Activated CD4-positive, alpha-beta T cell treated with anti-CD3 and anti-CD28 coated beads, Interleukin-2, amount 50 U/mL, for 24 hours (primary cell): ENCODE measurements at places on chromosomes 7 and 10.

DNA sequence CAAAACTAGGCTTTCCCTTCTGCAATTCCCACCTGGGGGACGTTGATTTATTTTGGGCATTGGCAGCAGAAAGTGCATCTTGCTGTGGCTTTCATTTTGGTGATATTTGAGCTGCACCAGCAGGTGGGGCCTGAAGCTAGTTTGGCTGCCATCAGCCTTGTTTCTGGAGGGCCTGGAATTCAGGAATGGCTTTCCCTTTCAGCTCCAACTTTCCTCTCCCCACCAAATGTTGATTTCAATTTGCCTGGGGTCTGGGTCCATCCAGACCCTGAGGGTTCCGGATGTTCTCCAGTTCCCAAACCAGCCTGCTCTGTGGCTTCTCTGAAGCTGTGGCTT lies 640.4 kb downstream of the TYW1 start:
- no peak for DNase-seq

GRCh38 chr10:28082316-28082715 lies 83.4 kb upstream of the ODAD2 start:
- no peak for DNase-seq

- no peak for DNase-seq
Measured at GRCh38 chr10:129951101-129951969, 12.7 kb downstream of the EBF3 start.

DNA sequence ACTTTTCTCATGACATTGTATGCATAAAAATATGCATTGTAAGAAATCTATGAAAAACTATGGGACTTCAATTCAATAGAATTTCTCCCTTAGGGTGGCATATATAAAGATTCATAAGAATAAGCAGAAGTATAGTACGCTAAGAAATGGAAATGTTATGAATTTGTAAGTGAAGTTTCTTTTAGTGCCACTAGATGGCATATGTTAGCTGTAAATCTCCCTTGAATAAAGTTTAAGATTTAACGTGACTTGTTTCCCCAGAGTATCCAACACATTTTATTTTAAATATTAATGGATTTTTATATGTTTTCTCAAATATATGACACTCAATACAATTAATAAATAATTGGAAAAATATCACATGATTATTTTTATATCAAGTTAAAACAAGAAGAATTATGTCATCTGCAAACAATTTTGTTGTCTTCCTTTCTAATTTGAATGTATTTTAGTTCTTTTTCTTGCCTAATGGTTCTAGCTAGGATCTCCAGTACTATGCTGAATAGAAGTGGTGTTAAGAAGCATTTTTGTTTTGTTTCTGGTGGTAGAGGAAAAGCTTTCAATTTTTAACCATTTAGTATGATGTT lies 287.2 kb downstream of the HGF start:
- DNase-seq = no peak

DNA sequence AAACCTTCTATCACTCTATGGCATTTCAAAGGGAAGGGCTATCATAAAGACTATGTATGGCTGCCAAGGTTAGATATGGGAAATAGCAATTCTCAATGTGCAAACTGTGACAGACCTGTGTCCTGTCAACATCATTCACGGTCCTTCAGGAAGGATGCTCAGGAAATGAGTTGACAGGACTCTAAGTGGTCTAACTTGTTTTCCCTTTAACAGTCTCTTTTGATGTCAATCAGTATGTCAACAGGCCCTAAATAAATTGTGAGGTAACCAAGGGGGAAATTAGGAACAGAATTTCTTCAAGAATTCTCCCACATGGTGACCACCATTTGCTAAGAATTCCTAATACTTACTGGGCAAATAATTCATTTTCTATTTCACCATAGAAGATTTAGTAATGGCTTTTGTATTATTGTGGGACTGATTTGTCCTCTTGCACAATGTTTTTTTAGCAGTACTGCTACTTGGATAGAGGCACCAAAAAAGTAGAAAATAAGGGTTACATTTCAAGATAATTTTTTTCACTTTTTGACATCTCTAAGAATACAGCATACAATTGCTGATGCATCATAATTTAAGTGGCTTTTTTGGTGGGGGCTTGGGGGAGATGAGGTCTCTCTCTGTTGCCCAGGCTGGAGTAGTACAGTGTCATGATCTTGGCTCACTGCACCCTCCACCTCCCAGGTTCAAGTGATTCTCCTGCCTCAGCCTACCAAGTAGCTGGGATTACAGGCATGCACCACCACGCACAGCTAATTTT lies 275.8 kb downstream of the CACNA2D1 start:
- DNase-seq = no peak

GRCh38 chr10:33109788-33110469 lies 151.9 kb upstream of the ITGB1 start:
- no peak for DNase-seq

- no peak for DNase-seq
Measured at GRCh38 chr10:93061594-93062513, 1.3 kb downstream of the CYP26C1 start.

- DNase-seq = no peak
Measured at GRCh38 chr7:139871331-139871730, 42.3 kb downstream of the TBXAS1 start.

DNA sequence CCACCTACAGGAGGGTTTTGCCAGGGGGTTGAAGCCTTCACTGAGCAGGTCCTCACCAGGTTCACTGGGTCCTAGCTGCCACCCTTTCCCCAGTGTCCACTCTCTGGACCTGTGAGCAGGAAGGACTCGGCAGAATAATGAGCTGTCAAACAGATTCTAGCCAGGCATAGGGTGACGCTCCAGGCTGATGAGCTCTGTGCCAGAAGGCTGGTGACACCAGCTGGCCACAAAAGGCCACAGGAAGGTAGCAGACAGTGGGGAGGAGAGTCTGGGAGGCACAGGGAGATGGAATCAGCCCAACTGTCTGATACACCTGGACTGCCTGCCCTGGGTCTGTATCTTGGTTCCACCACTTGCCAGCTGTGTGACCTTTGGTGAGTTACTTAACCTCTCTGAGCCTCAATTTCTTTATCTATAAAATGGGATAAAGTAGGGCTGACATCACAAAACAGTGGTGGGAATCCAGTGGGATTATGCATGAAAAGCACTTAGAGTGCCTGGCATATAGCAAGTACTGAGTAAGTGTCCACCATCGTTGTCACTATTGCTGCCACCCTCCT lies 26.7 kb upstream of the NDST2 start:
- no peak for DNase-seq

DNA sequence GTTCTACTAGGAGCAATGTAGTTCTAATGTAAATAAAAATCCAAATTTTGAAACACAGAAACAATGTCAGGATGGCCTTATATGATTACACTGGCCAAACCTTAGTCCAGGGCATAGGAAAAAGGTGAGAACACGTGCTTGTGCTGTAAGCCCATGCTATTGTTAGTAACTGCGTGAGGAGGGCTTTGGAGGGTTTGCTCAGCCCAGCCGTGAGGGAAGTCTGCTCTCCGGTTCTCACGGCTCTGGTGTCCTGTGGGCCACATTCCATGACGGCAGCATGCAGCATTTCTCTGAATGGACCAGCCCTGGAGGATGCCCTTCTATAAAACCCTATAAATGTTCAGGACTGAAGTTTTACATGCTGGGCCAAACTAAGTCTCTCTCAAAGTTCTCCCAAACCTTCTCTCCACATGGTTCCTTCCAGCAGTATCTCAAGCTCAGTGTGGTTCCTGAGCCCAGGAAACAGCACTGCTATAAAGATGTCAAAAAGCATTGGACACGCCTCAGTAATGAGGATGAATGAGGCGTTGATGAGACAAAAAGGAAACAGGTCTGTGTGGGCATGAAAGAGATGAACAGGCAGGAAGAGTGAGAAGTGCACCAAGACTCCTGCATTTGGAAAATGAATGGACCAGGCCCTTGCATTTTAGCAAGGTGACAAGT lies 174.8 kb upstream of the CDCA7L start:
- no peak for DNase-seq

- no peak for DNase-seq
Measured at GRCh38 chr7:49692516-49692915, 80.9 kb upstream of the VWC2 start.

DNA sequence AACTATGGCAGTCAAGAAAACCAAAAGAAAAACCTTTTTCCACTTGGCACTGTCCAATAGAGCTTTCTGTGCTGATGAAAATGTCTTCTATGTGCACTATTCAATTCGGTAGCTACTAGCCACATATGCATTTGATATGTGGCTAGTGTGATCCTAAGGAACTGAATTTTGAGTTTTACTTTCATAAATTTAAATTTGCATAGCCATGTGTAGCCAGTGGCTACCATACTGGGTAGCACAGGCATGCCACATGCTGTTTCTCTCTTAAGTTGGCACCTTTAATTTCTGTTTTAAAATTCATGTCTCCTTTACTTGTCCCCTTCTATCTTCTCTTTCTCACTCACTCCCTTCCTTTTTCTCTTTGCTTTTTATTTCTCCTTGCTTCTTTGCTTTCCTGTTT lies 455.7 kb downstream of the AUTS2 start:
- DNase-seq = no peak

DNA sequence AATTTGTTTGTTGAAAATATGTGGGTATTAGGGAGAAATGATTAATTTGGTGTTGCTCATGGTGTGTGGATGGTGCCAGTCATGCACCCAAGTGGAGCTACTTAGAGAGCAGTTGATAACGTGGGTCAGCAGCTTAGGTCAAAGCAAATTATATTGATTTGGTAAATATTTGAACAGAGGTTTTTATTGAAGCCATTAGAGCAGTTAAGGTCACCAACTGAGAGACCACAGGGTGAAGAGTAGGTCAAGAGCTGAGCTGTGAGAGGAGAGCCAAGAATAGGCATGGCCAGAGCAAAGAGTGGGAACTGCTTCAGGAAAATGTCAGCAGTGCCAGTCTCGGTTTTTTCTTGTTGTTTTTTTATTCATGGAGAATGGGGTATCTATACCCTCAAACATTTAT lies 97.9 kb downstream of the TMEM168 start:
- DNase-seq = no peak

DNA sequence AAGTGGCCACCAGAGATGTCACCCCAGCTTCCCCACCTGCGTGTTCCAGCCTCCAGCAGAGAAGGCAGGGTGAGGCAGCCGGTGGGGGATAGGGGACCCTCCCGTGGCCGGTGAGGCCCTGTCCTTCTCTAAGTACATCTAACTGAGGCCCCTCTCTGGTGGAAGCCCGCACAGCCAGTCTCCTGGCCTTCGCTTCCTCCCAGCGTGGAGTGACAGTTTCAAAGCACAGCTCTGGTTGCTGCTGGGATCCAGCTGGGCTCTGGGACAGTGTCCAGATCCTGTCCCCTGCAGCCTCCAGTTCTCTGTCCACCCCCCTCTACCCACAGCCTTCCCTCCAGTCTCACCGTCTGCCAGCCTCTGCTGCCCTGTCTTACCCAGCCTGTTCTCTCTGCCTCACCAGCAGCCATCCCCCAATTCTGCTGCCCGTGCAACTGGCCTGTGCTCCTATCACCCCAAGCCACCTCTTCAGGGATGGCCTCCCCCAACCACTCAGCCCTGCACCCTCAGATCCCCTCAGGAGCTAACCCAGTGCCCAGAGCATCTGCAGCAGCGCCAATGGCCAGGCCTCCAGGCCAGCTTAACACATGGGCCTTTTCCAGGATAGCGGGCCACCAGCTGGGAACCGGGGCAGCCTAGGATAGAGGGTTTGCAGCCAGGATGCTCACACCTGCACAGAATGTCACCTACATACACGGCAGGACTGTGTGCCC lies 16.3 kb upstream of the SH2B2 start:
- DNase-seq = no peak

DNA sequence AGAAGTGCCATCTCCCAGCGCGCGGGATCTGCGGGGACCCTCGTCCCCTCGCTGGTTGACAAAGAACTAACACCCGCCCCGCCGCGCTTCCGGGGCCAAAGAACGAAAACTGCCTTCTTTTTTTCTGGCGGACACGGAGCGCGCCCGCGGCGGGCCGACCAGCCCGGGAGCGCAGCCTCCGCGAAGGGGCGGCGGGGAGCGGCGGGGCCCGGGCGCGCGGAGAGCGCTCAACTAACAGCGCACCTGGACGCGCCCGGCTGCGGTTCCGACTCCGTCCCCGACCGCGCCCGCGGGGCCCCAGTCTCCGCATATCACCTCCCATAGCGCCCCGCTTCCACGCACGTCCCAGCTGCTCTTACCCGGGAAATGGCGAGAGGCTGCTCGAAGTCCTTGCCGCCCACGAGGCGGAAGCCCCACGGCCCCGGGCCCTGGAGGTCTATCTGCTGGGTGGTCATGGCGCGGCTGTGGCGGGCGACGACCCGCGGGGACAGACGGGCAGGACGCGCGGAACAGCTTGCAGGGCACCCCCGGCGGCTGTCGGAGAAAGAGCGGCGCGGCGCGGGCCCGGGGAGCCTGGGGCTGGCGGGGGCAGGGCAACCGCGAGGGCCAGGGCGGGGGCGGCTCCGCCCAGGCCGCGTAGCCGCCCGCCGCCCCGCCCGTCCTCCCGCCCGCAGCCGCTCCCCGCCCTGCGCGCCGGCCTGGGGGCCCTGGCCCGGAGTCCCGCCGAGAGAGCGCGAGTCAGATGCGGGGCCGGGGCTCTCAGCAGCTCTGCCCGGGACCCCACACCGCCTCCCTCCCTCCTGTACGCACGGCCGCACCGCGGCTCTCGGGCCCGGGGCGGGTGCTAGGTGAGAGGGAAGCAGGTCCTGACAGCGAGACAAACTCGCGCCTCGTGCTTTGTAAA lies at the start of gene PDLIM1:
PDLIM1 (minus strand) TSS at position 543 of the 904 bp plus-strand sequence; CDS start at position 455, 88 bp downstream.
- DNase-seq = no peak

DNA sequence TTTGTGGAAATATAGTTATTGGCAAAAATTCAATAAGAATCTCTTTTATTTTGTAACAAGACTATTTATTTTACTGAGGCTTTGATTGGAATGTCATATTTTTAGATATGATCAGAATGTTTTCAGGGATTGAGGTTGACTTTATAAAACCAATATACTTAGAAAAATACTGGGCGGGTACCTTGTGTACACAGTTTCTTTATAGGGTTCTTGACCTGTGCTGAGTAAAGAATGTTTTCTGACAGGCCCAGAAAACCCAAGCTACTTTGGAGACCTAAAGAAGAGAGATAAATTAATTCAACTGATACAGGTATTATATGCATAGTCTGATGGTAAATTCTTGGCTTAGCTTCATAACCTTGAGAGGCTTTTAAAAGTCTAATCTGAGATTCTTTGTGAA lies 23.9 kb upstream of the SPAM1 start:
- no peak for DNase-seq

DNA sequence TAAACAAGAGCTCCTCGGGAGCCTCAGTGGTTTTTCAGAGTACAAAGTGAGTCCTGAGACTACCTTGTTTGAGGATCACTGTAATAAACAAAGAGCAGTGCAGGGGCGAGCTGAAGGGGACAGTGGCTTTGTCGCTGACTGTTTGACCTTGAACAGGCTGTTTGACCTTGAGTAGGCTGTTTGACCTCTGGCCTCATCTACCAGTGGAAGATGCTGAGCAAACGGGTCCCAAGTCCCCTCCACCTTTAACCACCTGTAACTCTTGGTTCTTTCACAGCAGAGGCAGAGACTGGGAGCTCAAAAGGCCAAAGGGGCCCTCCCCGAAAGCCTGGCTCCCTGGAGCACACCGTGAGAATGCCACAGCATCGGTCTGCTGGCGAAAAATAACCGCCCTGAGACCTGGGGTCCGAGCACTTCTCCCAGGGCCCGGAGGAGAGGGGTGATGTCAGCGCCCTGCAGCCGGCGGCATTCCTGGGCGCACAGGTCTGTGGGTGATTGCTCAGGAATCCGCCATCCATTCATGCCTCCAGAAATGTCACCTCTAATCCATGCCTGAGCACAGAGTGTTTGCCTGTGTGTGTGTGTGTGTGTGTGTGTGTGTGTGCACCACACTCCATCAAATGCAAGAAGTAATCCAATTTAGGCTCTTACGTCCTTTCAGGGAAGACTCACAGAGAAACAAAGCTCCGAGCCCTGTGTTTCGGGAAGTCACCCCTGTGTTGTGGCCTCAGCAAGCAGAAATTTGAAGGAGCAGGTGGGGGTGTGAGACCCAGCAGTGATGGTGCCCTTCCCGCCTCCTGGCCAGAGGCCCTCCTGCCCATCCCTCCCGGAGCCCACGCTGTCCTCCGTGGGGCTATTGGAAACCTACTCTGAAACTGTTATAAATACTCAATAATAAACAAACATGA lies 66.5 kb downstream of the ASB13 start:
- DNase-seq = no peak
